B cell (primary cell): ENCODE measurements at places on chromosomes 13 and 19. TPM values are rescaled to one million over a fixed set of nuclear protein-coding genes. Genes with fewer than 3 reads are reported as not detected.

The MCF2L gene
- polyA plus RNA-seq, result 3.7 and 5.3 TPM in 2 replicates

The B3GNT8 gene
- polyA plus RNA-seq, result 0.06 TPM in 1 of 2 replicates, not detected in the other

The TECR gene
- polyA plus RNA-seq, result 97.0 and 129 TPM in 2 replicates

GRCh38 chr19:11942008-11942842 lies 17.3 kb downstream of the ZNF700 start:
- DNase-seq, result no peak

- no peak for DNase-seq
Measured at GRCh38 chr13:110921209-110921608, 6.3 kb upstream of the ANKRD10 start.

- no peak for DNase-seq
Measured at GRCh38 chr13:112837371-112838037, 131.5 kb upstream of the MCF2L start.

GRCh38 chr19:55092423-55093318 lies 17.0 kb downstream of the EPS8L1 start:
- no peak for DNase-seq

DNA sequence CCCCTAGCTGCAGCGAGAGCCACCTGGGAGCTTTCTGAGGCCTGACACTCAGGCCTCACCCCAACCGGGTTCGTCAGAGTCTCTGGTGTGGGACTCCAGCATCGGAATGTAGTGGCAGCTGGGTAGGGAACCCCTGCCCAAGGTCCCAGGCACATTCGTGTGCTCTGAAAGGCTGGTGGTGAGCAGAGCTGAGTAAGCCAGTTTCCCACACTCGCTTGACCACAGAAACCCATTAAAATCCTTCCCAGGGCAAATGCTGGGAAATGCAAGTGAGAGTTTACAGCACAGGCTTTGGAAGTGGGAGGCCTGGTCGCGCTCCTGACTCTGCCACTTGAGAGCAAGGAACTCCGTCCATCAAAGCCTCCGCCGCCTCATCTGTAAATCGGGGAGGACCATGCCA lies 4.2 kb downstream of the TRAPPC6A start:
- DNase-seq, result no peak

The IL27RA gene
- polyA plus RNA-seq, result 27.4 and 36.2 TPM in 2 replicates

- no peak for DNase-seq
Measured at GRCh38 chr19:35231956-35232645, 3.6 kb upstream of the FAM187B start.

DNA sequence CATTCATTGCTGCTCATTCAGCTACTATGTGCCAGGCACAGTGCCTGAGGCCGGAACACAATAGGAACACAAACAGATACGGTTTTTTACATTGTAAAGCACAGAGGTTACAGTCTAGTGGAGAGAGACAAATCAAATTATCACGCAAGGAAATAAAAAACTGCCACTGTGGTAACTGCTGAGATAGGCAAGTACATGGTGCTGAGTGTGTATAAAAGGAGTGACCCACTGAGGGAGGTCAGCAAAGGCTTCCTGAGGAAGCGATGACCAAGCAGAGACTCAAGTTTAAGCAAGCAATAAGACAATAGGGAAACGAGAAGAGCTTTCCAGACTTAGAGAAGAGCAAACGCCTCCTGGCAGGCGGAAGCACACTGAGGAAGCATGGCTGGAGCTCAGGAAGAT lies 56.4 kb downstream of the NUFIP1 start:
- no peak for DNase-seq
